Osteocyte (in vitro differentiated cells): ENCODE measurements at places on chromosomes 2 and 18.

DNA sequence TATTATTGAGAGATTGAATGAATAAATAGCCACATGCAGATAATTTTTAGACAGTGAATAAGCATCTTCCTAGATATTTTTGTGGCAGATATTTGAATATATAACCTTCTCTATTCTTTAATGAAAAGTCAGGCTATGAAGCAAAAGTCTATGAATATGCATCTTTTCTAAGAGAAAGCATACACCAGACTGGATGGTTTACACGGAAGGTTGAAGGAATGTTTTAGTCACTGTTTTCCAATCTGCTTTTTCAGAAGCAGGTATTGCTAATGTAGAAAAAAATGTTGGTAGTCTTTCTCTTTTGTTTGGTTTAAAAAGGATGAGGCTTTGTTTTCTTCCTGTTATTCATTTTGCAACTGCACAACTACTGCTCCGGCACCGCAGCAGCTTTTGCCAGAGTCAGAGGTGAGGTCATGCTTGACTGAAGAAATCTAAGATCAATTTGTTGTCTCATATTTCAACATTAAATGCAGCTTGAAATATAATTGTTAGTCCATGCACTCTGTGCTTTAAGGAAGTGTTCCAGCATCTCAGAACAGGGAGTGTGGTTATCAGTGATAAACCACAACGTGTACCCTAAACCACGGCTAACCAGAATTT lies 1540.8 kb upstream of the PIK3C3 start:
- no peak overlapping the region for H3K27ac ChIP-seq
- no peaks in the 10 kb centered on the region for H3K36me3 ChIP-seq
- H3K4me1 ChIP-seq = peaks cover 10% of the 10 kb centered on the region
- H3K27me3 ChIP-seq = peaks cover 7% of the 10 kb centered on the region
- H3K4me3 ChIP-seq = no peak overlapping the region
- no peak for DNase-seq

DNA sequence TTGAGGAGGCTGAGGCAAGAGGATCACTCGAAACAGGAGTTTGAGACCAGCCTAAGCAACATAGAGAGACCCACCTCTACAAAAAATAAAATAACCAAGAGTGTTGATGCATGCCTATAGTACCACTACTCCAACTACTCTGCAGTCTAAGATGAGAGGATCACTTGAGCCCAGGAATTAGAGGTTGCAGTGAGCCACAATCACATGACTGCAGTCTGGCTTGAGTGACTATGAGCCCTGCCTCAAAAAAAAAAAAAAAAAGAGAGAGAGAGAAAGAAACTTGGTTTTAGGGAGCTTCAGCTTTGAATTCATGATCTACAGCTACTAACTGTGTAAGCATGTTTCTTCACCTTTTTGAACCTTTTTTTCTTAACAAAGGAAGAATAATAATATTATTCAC lies 119.9 kb downstream of the HNMT start:
- H3K4me3 ChIP-seq = no peak overlapping the region
- H3K4me1 ChIP-seq = peaks cover 22% of the 10 kb centered on the region
- no peak overlapping the region for H3K27ac ChIP-seq
- DNase-seq = no peak
- no peaks in the 10 kb centered on the region for H3K36me3 ChIP-seq

DNA sequence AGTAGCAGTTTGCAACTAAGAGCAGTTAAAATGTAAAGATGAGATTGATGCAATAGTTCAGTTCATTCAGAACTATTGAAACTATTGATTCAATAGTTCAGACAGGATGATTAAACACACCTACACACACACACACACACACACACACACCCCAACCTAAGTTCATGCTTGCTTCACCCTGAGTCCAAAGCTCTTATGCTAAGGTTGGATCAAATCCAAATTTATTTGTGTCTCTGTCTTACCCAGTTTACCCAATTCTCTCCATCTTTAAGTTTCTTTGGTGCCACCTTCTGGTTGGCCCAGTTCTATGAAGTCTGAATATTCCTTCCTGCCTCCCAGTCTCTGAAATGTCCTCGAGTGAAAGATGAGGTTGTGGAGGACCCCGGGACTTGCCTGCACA lies 5.1 kb downstream of the SERPINB8 start:
- no peaks in the 10 kb centered on the region for H3K27me3 ChIP-seq
- no peaks in the 10 kb centered on the region for H3K36me3 ChIP-seq
- H3K4me3 ChIP-seq = no peak overlapping the region
- DNase-seq = no peak

- peaks cover 18% of the 10 kb centered on the region for H3K36me3 ChIP-seq
- H3K27ac ChIP-seq = no peak overlapping the region
- H3K27me3 ChIP-seq = no peaks in the 10 kb centered on the region
- H3K4me1 ChIP-seq = peaks cover 16% of the 10 kb centered on the region
- no peak overlapping the region for H3K4me3 ChIP-seq
Observed at GRCh38 chr2:43375746-43376522, 149.5 kb upstream of the ZFP36L2 start.

GRCh38 chr2:118834440-118834810 lies 13.0 kb downstream of the EN1 start:
- no peak for DNase-seq
- no peak overlapping the region for H3K4me3 ChIP-seq
- H3K27me3 ChIP-seq = peaks cover 72% of the 10 kb centered on the region
- no peaks in the 10 kb centered on the region for H3K36me3 ChIP-seq
